Tracheal epithelial cell (primary cell): ENCODE measurements at places on chromosomes 7 and 10. TPM values are rescaled to one million over a fixed set of nuclear protein-coding genes. Genes with fewer than 3 reads are reported as not detected.

STOX1 gene
- 0.21 and 0.24 TPM in 2 replicates for total RNA-seq

ZP3 gene
- 41.7 and 43.9 TPM in 2 replicates for total RNA-seq

TET1 gene
- 0.21 and 0.24 TPM in 2 replicates for total RNA-seq

GAD2 gene
- total RNA-seq, result not detected in 2 replicates

UNCX gene
- not detected in 2 replicates for total RNA-seq

CALML3 gene
- 1.1 and 2.7 TPM in 2 replicates for total RNA-seq

STMP1 gene
- 9.2 and 10.4 TPM in 2 replicates for total RNA-seq

NAT16 gene
- not detected in 2 replicates for total RNA-seq
